ENCODE measurements at places on chromosomes 2 and 18. TPM values are rescaled to one million over a fixed set of nuclear protein-coding genes. Genes with fewer than 3 reads are reported as not detected.
A peak's percentile ranks its signal among the peaks of the same experiment; 100 is the strongest.

DNAJB2 gene
- 43.0 TPM for total RNA-seq

GRCh38 chr18:49023271-49023937 is 72.6 kb upstream of the SMAD7 start:
- H3K4me3 ChIP-seq, result no peak overlapping the region
- no peak overlapping the region for H3K27ac ChIP-seq
- H3K36me3 ChIP-seq, result no peaks in the 10 kb centered on the region
- peaks cover 2% of the 10 kb centered on the region for H3K4me1 ChIP-seq

- H3K36me3 ChIP-seq, result no peaks in the 10 kb centered on the region
- DNase-seq, result no peak
- H3K27me3 ChIP-seq, result peaks cover 29% of the 10 kb centered on the region
- no peak overlapping the region for H3K27ac ChIP-seq
- H3K4me1 ChIP-seq, result no peaks in the 10 kb centered on the region
Measured at GRCh38 chr2:19635951-19636510, 265.8 kb downstream of the TTC32 start.

NAT8 gene
- not detected for total RNA-seq

- peak overlapping the region; percentile 71 for H3K27ac ChIP-seq
- H3K27me3 ChIP-seq, result no peaks in the 10 kb centered on the region
- no peak for DNase-seq
- peaks cover 84% of the 10 kb centered on the region for H3K36me3 ChIP-seq
- no peak overlapping the region for H3K4me3 ChIP-seq
- peaks cover 23% of the 10 kb centered on the region for H3K4me1 ChIP-seq
Measured at GRCh38 chr2:237336131-237336530, 77.8 kb downstream of the COL6A3 start.

DNA sequence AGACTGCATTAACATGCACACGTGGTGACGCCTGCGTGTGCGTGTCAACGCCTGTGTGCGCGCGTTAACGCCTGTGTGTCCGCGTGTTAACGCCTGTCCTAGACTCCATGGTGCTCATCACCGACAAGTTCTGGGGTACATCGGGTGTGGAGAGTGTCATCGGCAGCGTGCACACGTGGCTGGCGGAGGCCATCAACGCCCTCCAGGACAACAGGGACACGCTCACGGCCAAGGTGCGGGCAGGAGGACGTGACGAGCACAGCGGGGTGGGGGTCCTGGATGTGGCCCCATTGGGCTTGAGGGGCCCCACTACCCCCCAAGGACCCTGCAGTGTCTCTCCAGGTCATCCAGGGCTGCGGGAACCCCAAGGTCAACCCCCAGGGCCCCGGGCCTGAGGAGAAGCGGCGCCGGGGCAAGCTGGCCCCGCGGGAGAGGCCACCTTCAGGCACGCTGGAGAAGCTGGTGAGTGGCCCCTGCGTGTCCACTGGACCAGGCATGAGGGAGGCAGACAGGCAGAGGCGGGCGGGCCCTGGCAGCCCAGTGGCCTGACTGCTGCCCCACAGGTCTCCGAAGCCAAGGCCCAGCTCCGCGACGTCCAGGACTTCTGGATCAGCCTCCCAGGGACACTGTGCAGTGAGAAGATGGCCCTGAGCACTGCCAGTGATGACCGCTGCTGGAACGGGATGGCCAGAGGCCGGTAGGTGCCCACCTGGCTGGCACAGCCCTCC is 29.2 kb downstream of the GPC1 start:
- H3K4me1 ChIP-seq, result no peaks in the 10 kb centered on the region
- H3K27me3 ChIP-seq, result no peaks in the 10 kb centered on the region
- H3K36me3 ChIP-seq, result peaks cover 42% of the 10 kb centered on the region
- H3K27ac ChIP-seq, result no peak overlapping the region

- no peaks in the 10 kb centered on the region for H3K36me3 ChIP-seq
- H3K27ac ChIP-seq, result no peak overlapping the region
- H3K27me3 ChIP-seq, result no peaks in the 10 kb centered on the region
- H3K4me1 ChIP-seq, result no peaks in the 10 kb centered on the region
Measured at GRCh38 chr2:16722677-16723076, 57.0 kb upstream of the CYRIA start.

- DNase-seq, result no peak
- H3K27ac ChIP-seq, result no peak overlapping the region
- no peaks in the 10 kb centered on the region for H3K36me3 ChIP-seq
Measured at GRCh38 chr2:234787114-234787513, 164.7 kb upstream of the SH3BP4 start.

DNA sequence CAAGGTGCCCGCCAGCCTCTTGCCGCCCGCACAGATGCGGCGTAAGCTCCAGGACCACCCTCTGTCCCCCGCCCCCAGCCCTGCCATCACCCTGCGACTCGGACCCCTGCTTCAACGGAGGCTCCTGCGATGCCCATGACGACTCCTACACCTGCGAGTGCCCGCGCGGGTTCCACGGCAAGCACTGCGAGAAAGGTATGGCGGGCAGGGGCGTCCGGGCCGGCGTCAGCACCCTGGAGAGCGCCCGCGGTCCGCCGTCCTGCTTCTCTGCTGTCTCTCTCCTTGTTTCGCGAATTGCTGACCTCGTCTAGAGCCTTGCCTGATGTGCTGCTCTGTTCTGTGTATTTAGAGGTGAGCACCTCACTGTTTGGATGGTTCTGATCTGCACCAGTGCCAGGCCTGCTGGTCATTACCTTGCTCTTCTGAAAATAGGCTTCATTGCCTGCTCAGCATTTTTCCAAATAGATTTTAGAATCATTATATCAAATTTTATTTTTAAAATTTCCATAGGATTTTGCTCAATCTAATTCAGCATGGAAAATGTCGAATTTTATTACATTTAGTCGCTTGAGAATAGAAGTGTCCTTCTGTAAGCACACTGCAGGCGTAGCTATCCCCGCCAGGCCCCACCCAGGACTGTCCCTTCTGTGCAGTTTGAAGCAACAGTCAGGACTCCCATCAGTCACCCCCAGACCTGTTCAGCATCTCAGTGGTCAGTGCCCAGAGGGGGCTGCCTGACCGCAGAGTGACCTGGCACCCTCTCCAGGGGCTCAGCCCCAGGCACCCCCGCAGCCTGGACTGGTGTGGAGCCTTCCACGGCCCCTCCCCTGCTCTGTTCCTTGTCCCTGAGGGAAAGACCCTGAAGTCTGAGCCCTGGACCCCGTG is 51.6 kb downstream of the SNED1 start:
- H3K36me3 ChIP-seq, result peaks cover 18% of the 10 kb centered on the region
- H3K27ac ChIP-seq, result no peak overlapping the region
- DNase-seq, result no peak
- no peaks in the 10 kb centered on the region for H3K27me3 ChIP-seq

- no peak overlapping the region for H3K4me3 ChIP-seq
- H3K27me3 ChIP-seq, result no peaks in the 10 kb centered on the region
- DNase-seq, result peak; percentile 79
- peaks cover 6% of the 10 kb centered on the region for H3K36me3 ChIP-seq
Measured at GRCh38 chr2:233556881-233557736, 9.5 kb downstream of the USP40 start.

GRCh38 chr2:229852565-229852964 is 69.2 kb downstream of the TRIP12 start:
- H3K36me3 ChIP-seq, result peaks cover 13% of the 10 kb centered on the region
- peak; percentile 87 for DNase-seq
- H3K4me3 ChIP-seq, result no peak overlapping the region

DNA sequence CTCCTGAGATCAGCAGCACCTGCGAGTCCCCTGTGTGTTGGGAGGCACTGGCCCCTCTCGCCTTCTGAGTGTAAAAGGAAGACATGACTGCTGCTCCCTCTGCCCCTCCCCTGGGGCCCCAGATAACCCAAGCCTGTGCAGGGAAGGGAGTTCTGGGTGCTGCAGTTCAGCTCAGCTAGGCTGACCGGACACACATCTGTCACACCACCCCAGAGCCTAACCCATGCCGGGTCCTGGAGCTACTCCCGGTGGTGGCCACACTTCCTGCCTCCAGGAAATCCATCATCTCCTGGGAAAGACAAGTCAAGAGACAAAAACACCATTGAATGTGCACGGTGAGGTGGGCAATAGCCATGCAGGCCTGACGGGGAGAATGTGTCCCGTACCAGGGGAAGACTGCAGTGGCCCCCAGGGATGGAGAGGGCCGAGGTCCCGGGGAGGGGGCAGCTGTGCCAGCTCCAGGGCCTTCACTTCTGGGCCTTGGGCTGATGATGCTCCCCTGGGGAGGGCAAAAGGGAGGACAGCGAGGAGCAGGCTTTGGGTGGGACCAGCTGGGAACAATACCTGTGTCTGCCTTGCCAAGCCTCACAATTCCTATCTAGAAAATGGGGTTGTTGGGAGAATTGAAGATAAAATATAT is 210.6 kb downstream of the TFCP2L1 start:
- H3K4me3 ChIP-seq, result no peak overlapping the region
- no peaks in the 10 kb centered on the region for H3K4me1 ChIP-seq
- H3K27me3 ChIP-seq, result peaks cover 14% of the 10 kb centered on the region
- no peaks in the 10 kb centered on the region for H3K36me3 ChIP-seq
- DNase-seq, result no peak

RASGRP3 gene
- 3.0 TPM for total RNA-seq

Data from IMR-90 (cell line).